ENCODE measurements at places on chromosomes 4 and X. TPM values are rescaled to one million over a fixed set of nuclear protein-coding genes. Genes with fewer than 3 reads are reported as not detected.
A peak's percentile ranks its signal among the peaks of the same experiment; 100 is the strongest.

DNA sequence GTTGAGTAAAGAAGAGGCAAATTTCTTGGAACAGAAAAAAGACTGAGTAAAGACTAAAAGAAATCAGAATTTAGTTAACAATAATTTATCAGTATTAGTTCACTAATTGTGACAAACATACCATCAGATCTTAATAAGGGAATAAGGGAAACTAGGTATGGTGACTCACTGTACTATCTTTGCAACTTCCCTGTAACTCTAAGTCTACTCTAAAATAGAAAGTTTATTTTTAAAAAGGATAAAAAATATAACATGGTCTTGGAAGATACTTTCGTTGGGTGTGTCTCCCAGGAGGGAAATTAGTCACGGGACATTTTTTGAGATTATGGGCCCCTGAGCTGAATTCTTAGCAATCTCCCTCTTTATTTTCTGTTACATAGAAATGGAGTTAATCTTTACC is 97.3 kb downstream of the EMCN start:
- DNase-seq = no peak

- no peak for DNase-seq
These were observed 220.2 kb downstream of the SOWAHB start for GRCh38 chr4:76677571-76678326.

DNA sequence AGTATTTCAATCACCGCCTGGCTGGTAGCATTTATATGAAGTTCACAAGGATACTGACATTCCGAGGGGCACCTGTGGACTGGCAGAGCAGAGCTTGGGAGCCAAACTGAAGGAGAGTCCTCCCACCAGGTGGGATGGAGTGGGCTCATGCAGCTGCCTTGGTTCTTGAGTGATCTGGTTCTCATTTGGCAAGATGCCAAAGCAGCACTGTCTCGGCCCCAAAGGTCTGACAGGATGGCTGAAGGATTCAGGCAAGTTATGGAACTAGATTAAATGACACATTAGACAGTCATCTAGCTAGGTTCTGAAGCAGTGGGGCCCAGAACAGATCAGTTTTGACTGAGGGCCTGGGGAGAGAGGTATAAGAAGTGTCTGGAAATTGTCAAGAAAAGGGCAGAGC is 3.2 kb downstream of the FGF16 start:
- DNase-seq = no peak

The CENPVL2 gene
- polyA plus RNA-seq = 0.18 TPM

- DNase-seq = no peak
These were observed 188.4 kb downstream of the SLC7A11 start for GRCh38 chr4:138053641-138054301.

- peak; percentile 2 for DNase-seq
These were observed 126.6 kb downstream of the ASB9 start for GRCh38 chrX:15143050-15143824.

The VCX2 gene
- polyA plus RNA-seq = not detected

DNA sequence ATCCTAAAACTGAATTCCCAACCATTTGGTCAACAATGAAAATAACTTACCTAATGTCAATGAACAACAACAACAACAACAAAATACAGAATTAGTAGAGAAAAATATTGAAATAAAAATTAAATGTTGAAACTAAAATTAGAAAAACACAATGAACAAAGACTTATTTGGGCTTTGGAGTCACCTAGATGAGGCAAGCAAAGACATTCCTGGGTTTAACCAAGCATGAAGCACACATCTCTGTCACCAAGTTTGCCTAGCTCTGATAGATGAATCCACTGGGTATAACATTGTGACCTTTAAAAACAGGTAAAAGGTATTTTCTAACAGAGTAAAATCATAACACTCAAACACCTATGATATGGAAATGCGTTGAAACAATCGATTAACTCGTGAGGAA is 13.2 kb upstream of the SYTL5 start:
- DNase-seq = no peak

The TGIF2LX gene
- not detected for polyA plus RNA-seq

- DNase-seq = no peak
These were observed 3.7 kb downstream of the SHOX start for GRCh38 chrX:633985-634958.

The UCHL1 gene
- polyA plus RNA-seq = 118 TPM

The GPR82 gene
- polyA plus RNA-seq = 0.19 TPM

DNA sequence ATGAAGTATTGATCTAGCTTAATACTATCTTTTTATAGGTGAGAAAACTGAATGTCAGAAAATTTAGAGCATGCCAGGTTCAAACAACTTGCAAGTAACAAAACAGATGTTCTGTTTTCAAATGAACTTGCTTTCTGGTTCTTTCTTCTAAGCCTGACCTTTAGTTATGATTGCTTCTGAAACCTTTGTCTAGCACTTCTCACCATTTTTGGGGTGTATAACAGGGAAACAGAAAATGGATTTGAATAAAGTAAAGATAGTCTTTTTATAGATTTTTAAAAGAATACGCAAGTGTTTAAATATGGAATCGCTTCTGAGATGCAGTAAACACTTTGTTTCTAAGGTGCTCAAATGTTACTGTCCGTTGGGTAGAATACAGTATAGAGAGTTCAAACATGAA is 687.2 kb upstream of the CPEB2 start:
- no peak for DNase-seq

DNA sequence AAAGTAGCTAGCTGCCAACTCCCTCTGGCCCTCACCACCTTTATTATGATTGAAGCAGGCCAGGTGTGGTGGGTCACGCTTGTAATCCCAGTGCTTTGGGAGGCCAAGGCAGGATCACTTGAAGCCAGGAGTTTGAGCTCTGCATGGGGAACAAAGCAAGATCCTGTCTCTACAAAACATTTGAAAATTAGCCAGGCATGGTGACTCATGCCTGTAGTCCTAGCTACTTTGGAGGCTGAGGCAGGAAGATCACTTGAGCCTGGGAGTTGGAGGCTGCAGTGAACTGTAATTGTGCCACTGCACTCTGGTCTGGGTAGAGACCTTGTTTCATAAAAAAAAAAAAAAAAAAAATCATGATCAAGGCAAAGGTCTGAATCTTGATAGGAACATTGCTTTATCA is 467.0 kb upstream of the DIPK2B start:
- no peak for DNase-seq
